Activated CD4-positive, alpha-beta T cell treated with anti-CD3 and anti-CD28 coated beads, Interleukin-2, amount 50 U/mL, for 1 hour (primary cell): ENCODE measurements at places on chromosomes 3 and 15.

GRCh38 chr3:42117175-42118008 is 26.2 kb downstream of the TRAK1 start:
- peak; percentile 5 for DNase-seq

- no peak for DNase-seq
Observed at GRCh38 chr3:68345781-68346180, 586.6 kb downstream of the TAFA4 start.

GRCh38 chr3:49017971-49018706 is at the start of gene DALRD3:
TSS of gene DALRD3 (minus strand) at chr3:49018580. CDS start at chr3:49018564, 16 bp downstream.
- DNase-seq, result peak; percentile 52

GRCh38 chr3:152444029-152444641 is 175.4 kb downstream of the MBNL1 start:
- no peak for DNase-seq

DNA sequence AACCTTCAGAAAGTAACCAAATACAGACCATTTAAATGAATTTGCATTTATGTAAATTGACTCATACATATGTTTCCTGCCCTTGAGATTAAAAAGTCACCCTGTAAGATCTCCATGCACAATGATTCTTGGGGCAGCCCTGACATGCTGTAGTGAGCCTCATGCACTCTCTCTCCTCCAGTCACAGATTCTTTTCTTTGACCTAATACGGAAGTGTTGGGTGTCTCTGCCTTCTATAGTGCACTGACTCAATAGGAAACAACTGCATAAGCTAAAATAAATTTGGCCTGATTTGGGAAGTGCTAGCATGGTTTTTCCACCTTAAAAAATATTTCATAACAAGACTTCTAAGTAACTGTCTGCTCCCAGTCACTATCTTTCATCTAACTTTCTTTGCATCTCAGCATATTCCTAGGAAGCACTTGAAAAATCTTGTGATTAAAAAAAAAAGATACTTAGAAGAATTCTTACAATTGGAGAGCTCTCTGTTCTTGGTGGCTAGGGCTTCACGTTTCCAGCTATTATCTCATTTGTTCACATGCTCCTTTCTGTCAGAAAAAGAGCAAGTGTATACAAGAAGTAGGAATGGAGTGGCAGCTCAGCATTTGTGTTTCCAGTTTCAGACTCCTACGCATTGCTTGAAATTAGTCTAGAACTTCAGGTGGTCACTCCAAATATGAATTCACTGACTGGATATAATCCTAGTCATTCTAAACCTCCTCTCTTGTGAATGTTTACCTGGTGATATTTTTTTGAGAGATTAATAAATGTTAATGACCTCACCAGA is 207.9 kb upstream of the COL8A1 start:
- DNase-seq, result no peak

DNA sequence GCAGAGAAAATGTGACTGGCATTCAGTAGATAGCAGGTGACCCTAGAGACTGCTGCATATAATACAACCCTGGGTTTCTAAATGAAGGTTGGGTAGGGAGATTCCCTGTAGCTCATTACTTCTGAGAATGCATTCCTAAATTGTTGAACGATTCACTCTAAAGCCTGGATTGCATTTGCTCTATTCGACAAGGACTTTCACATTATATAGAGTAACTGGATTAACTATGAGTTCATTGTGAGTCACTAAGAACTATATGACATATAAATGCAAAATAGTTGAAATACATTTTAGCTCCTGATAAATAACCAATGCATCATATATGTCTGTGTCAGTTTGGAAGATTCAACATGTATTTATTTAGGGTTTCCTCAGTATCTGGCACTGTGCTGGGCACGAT is 294.7 kb upstream of the CCDC54 start:
- no peak for DNase-seq

DNA sequence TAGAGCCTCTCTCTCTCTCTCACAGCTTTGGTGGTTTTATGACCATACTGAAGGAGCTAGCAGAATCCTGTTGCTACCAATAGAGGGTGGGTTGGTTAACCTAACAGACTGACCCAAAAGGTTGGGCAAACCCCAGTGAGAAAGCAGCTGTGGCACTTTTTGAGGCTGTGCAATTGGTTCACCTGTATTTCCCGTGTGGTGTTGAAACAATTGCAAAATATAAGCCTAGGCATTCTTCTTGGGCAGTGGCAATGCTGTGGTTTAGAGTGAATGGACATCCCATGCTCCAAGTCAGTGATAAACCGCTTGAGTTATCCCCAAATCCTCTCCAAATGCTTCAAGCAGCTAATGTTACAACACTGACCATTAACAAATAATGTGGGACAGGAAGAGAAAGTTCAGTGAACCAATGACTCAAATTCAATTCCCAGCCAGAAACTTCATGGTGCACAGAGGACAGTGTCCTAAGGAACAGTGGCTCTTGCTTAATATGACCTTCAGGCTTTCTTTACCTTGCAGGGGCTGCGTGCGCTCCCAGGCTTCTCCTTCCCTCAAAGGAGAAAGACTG is 261.9 kb upstream of the ICE2 start:
- DNase-seq, result no peak

- DNase-seq, result no peak
Observed at GRCh38 chr15:67831363-67831762, 6.1 kb downstream of the SKOR1 start.

- DNase-seq, result no peak
Observed at GRCh38 chr3:154851644-154852043, 228.5 kb upstream of the MME start.

DNA sequence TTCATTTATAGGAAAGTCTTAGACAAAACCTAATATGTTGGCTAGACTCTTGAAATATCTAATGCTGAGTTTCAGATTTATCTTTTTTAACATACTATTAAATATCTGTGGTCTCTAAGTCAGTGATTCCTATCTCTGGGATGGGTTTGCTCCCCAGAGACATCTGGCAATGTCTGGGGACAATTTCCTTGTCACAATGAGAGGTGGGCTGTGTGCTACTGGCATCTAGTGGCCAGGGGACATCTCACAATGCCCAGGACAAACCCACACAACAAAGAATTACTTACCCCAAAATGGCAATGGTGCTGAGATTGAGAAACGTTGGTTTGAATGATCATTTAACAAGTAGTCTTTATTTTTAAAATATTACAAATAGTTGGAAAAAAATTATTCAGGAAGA is 602.1 kb downstream of the MAGI1 start:
- DNase-seq, result no peak

DNA sequence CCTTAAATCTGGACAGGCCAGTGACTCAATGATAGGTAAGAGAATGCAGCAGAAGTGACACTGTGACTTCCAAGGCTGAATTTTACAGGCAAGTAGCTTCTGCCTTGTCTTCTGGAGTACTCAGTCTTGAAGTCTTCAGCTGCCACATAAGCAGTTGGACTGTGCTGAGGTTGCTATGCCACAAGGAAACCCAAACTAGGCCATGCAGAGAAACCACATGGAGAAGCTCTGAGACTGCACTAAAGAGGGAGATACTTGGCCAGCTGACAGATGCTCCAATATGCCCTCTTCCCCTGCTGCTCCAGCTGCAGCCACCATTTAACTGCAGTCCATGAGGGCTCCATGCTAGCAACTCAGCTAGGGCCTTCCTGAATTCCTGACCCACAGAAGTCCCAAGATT is 119.4 kb upstream of the GADL1 start:
- no peak for DNase-seq

DNA sequence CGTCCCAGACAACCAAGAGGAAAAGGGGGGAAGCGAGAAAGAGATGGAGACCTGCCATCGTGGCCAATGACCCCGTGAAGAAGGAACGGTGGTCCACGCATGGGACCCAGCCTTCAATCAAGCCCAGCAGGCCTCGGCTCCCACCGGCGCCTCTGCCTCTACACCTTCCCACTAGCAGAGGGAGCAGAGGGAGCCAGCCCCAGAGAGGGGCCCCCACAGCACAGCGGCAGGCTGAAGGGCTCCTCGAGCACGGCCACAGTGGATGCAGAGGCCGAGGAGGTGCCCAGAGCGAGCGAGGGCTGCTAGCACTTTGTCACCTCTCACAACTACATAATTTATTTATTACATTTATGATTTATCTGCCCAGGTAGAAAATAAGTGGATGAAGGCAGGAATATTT is 68.4 kb upstream of the TOPAZ1 start:
- DNase-seq, result no peak

DNA sequence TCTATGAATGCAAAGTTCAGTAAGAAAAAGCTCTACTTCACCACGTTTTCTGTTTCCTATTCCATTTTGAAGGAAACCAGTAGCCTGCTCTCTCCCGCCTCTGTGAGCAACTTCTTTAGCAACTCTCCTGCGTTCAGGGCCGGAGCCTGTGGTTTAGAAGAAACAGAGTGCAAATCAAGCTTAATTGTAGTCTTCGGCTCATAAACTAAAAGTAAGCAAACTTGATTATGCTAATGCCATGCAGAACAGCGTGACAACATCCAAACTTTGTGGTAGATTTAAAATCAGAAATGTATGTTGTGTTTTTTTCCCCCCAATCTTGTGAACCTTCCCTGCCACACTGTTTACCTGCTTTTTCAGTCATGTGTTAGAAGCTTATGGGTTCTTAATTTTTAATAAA is 87.4 kb downstream of the SEMA6D start:
- DNase-seq, result no peak

- DNase-seq, result peak; percentile 20
Observed at GRCh38 chr3:141561426-141562034, 74.7 kb downstream of the RASA2 start.

DNA sequence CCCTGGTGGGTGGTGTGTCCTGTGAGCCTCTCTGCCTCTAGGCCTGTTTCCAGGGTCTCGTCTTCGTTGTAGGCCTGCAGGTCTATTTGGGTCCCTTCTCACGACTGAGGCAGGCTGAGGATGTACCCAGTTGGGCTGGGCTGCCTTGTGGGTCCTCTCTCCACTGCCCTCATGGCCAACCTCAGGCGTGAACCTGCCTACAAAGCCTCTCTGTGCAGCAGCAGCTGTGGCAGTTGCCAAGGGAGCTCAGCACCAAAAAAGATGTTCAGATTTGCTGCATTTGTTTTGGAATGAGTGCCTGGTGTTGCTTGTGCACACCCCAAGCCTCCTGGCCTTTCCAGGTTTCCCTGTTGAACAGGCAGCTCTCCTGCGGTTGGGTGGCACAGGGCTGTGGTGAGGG is 13.4 kb downstream of the KLF13 start:
- no peak for DNase-seq

- DNase-seq, result no peak
Observed at GRCh38 chr15:38878026-38878425, 313.4 kb upstream of the RASGRP1 start.

GRCh38 chr15:78840661-78841375 is 29.6 kb upstream of the ADAMTS7 start:
- DNase-seq, result no peak

DNA sequence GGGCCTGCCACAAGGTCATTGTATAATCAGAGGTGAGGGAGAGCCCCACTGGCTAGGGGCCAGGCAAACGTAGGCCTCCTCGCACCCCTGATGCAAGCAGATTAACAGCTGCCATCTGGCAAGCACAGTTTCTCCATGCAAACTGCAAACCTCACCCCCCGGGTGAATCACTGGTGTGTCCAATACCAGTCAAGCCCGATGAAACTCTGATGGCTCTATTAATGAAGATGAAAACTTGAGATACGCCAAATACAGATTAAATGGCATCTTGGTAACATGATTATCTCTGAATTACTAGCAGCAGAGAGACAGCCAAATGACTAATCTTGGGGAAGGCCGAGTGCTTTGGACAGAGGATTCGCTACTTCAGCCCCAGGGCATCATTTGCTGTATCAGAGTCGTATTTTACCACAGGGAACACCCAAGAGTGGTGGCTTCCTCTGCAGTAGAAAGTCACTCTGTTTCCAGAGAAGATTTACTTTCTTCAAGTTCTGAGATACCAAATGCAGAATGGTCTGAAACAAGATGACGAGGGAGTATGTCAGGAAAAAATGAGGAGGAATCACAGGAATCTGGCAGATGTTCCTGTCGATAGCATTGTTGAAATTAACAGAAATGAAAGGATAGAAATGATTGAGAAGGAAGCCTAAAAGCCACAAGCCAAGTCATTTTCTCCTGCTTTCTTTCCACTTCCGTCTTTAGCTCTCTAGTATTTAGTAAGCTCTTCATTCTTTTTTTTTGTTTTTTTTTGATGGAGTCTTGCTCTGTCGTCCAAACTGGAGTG is 96.2 kb upstream of the NR2F2 start:
- no peak for DNase-seq

DNA sequence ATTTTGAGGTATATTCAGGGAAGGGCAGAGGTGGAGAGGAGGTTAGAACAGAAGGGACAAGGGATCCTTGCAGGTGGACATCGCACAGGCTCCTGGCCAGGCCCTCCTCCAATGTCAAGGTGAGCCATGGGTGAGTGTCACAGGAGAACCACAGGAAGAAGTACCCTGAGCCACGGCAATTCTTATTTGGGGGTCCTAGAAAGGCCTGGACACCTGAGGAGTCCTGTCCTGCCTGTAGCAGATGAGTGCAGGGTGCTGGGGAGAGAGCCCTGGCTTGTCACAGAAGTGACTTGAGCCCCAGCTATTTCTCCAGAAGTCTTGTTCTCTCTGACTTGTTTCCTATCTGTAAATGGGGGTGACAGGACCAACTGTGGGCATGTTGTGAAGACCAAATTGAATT is 4.3 kb downstream of the SLC6A20 start:
- no peak for DNase-seq

DNA sequence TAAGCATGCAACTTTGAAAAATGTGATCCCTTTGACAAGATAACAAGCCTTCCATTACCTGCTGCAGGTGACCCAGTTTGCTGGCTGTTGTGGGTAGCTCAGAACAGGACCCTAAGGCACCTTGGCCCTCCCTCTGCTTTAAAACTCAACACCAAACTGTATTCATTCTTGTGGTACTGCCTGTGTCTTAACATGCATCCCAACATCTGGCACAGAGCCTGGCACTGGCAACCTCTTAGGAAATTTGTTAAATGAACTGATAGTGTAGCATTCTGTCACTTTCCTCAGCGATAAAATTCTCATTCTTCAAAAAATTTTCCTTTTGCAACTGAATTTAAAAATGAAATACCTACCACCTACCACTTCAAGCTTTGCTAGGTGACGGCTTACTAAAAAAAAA is 287.3 kb upstream of the ADAMTS9 start:
- no peak for DNase-seq

GRCh38 chr15:101694261-101694660 is 30.0 kb downstream of the TARS3 start:
- no peak for DNase-seq

DNA sequence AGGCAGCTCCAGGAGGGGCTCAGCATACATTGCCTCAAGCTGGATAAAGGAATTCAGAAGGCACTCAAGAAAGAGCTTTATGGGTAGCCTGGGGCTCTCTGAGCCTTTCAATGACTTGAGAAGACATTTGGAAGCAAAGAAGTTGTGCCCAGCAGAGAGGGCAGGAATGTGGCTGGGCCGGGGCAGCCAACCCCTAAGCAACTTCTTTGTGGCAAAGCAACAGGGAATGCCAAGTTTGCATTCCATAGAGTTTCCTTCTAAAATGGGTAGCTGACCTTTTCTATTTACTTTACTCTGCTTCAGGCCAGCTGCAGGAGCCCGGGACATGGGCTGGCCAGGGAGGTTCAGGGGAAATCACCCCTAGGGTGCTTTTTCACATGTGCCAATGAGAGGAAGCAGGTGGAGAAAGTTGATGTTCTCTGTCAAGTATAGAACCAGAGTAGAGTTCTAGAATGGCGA is 45.6 kb downstream of the CCDC12 start:
- DNase-seq, result no peak
